ENCODE measurements at places on chromosomes 2 and 18.

GRCh38 chr2:70546376-70546775 lies 7.2 kb downstream of the TGFA start:
- no peak for DNase-seq

DNA sequence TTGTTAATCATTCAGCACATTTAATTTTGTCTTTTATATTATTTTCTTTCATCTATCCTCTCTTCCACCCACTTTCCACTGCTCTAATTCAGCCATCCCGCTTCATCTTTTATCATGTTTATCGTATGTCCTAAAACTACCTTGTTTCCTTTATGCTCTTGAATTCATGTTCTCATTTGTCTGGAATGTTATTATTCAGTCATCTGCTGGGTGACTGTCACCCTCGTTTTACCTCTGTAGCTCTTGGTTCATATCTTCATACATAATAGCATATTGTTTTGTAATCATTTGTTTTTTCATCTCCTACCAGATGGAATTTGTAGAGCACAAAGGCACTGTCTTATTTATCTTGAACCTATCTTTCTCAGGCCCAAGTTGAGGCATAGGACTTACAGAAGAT lies 37.0 kb downstream of the SMCHD1 start:
- DNase-seq: no peak

- no peak for DNase-seq
These were observed 48.0 kb downstream of the HDLBP start for GRCh38 chr2:241267249-241268067.

DNA sequence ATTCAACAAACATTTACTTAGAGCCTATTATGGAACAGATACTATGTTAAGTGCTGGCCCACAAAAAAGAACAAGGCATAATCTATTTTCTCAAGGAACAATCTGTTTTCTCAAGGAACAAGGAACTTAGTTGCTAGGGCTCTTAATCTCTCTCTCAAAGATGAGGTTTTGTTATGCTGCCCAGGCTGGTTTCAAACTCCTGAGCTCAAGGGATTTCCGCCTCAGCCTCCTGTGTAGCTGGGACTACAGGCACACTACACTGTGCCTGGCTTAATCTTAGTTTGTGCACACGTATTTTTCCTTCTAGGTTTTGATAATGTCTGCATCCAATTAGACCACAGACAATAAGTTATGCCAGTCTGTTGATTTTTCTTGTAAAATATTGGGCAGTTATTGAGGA lies 89.5 kb downstream of the PTH2R start:
- DNase-seq: no peak

GRCh38 chr2:15436195-15436594 lies 124.9 kb downstream of the NBAS start:
- DNase-seq: no peak

DNA sequence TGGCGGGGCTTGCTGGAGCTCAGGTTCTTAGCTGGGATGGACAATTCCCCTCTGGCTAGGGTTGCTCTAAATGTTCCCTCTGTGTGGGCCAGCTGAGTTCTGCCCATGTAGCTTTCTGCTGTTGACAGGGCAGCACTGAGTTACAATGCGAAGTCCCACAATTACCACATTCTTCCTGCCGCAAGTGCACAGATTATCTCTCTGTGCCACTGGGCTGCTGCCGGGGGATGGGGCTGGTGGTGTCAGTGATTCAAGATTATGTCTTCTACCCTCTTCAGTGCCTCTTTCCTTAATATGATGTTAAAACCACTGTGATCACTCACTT lies 708.1 kb downstream of the SLC4A3 start:
- no peak for DNase-seq

- no peak for DNase-seq
These were observed 48.5 kb downstream of the LPIN2 start for GRCh38 chr18:2964361-2965010.

DNA sequence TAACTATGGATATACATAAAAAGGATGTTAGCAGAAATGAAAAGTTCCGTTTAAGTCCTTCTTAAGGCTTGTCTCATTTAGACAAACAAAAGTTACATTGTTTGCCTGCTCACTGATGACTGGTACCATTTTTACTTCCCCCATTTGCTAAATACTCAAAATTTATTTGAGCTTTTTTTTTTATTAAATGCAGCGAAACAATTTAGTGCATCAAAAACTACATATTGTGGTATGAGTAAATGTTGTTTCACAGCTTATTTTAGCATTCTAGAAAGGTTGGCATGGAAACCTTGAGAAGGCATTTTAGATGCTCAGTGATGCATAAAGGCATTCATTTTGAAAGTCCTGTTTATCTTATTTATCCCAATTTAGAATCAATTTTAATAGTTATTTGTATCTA lies 100.0 kb downstream of the MAP2 start:
- no peak for DNase-seq

DNA sequence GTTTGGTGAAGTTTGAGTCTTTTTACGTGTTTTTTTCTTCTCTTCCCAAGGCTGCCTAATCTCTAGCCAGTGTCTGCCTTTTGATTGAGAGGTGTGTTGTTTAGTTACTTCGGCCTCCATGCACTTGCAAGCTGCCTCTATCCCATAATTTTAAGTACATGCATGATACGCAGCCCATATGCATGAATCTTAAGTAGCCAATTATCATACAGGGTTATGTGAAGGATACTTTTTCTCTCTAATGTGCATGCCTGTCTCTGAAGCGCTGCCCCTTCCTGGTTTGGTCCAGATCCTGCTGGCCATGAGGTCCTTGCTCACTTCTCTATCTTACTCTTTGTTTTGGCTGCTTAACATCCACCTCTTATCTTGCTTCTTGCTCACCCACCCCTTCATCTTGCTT lies 73.9 kb upstream of the PID1 start:
- no peak for DNase-seq

DNA sequence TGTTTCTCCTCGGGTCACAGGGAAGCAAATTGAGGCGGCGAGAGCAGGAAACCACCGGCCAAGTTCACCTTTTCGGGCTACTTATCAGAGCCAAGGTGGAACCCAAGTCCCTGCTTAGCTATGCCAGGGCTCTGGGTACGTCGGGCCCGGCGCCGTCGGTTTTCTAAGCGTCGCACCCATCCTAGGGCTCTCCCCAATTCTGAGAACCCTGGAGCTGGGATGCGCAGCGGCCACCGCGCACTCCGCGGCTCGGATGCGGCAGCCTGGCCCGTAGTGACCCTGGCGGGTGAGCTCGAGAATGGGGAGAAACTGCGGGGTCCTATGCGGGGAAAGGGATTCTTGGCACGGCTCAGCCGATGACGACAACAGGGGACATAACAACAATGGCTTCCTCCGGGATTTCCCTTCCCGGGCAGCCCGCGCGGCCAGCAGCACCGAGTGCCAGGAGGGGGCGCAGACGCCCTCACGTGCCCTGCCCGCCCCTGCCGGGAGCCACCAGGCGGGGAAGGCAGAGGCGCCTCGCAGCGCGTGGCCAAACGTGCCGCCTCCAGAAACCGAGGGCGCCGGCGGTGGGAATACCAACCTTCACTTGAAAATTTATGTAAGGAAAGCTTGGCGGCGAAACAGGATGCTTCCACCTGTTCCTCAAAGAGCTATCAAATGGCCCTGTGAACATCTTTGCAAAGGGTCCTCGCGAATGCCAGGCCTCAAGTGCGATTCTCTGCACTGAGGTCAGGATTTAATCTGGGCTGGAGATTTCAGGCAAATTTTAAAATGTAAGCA lies 2.1 kb upstream of the SLC30A3 start:
- peak; percentile 67 for DNase-seq

- DNase-seq: no peak
These were observed 35.7 kb upstream of the MAT2A start for GRCh38 chr2:85503168-85503850.

DNA sequence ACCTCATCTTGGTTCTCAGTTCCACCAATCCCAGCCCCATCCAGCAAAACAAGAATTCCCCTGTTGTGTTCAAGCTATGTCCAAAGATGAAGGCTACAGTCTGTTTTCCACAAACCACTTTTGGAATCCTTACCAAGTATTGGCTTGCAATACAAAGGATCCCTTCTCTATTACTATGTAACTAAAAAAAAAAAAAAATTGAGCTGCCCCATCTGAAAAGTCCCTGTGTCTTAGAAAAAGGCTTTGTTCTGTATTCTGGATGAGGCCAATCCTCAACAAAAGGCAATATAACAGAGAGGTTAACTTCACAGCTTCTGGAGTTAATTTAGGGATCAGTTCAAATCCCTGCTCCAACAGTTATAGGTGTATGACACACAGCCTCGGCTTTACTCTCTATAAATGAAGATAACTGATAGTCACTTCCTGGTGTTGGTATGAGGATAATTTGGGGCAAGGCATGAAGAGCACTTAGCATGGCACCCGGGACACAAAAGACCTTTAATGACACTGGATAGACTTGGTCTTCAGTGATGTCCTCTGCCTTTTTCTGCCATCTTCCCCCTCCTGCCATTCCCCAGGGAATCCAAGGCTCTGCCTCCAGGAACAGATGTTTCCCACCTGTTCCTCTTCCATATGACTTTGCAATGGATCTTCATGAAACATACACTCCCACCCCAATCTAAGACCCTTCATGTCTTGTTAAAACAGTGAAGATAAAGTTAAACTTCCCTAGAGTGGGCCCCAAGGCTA lies 61.2 kb upstream of the ATL2 start:
- DNase-seq: no peak

DNA sequence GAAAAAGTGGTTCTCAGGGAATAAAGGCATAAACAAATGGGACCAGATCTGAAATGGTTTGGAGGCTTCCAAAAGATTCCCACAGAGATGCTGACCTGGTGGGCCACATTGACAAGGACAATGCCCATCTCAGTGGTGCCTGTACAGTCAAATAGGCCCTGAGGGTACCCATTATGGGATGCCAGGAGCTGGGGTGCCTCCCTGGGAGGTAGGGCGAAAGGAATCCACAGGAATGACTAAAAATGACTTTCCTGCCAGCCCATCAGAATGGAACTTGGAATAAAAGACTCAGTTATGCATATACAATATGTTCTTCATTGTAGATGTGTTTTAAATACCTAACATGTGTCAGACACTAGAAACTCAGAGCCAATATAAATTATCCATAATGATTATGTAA lies 248.5 kb downstream of the RNF144A start:
- no peak for DNase-seq

- DNase-seq: peak; percentile 47
These were observed 492.4 kb downstream of the PLCL1 start for GRCh38 chr2:198296665-198297308.

- DNase-seq: no peak
These were observed 15.4 kb downstream of the FBXO15 start for GRCh38 chr18:74132201-74132600.

GRCh38 chr2:23600346-23600745 lies 215.4 kb downstream of the KLHL29 start:
- DNase-seq: no peak

DNA sequence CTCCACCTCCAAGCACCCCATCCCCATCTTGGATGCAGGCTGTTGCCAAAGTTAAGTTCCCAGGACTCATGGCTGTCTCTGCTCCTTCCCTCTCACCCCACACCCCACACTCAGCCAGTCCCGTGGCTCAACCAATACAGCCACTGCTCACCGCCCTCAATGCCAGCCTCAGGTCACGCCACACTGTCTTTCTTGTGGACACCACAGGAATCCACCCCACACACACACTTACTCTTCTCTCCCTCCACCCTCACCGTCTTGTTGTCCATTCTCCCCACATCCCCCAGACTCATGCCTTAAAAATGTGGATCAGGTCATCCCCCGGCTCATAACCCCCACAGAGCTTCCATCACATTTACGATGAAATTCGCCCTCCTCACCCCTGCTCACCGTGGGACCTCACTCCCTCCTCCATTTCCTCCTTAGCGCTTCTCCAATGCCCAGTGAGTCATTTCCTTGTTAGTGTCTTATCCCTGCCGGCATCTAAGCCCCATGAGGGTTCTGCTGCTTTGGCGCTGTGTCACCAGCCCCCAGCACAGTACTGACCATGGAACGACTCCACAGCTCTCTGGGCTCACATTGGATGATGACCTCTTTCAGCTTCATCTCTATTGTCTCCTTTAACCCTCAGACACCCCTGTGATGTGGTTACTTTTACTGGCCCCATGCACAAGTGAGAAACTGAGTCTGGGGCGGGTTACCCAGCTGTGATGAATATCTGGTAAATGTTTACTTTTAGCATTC lies 13.8 kb downstream of the MLPH start:
- DNase-seq: no peak

DNA sequence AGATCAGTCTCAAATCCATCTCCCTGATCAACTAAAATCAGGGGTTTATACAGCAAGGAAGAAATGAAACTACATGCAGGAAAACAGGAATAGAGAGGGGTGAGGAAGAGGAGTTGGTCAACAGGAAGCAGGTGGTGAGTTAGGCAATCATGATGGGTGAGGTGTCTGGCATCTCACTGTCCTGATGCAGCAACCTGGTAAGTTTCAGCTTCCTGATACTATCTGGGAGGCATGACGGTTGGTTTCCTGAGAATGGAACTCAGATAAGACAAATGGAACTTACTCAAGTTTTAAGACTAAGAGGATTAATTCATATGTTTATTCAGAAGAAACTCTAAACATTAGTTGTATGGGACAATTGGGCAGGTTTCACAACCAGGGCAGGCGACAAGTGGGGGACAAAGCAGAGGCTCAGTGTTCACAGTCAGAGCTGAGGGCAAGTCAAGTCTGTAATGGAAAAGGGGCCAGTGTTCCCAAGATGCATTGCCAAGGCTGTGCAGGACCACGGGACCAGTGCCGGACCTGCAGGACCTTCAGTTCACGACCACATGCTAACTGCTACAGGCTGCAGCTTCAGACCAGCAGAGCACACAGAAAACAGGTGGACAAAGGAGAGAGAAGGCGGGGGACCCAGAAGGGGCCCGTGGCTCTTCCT lies 17.7 kb upstream of the GALM start:
- DNase-seq: no peak

DNA sequence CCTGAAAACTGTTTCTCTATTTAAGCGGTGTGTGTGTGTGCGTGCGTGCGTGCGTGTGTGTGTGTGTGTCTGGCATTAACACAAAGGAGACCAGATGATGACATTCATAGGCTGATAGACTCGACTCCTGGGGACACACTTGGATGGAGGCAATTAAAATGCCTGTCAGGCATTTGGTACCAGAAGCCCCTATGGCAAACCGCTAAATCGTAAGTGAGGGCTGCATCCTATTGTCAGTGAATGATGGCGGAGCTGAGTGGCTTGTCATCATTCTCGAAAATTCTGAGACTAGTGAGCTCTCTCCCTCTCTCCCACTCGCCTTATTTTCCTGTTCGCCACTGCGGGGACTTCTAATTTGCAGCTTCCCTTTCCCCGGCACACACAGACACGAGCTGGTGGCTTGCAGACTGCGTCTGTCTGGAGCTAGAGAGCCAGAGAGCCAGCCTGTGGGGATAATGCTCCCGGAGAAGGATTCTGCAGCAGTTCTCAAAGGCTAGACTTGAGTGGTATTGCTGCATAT lies 155.4 kb downstream of the MAP2 start:
- DNase-seq: no peak

DNA sequence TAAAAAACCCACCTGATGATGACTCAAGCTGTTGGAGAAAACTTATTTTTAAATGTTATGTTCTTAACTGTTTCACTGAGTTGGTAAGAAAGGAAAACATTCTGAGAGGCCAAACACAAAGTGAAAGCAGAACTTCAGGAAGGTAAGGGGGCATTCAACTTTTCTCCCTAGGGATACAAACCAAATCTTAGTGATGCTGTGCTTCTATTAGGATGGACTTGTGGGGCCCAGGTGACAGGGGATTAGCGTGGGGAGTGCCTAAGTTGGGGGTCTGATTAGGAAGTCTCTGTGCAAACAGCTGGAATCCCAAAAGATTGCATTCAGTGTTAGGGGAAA lies 18.5 kb downstream of the PDCL3 start:
- DNase-seq: no peak
